ENCODE measurements at places on chromosomes 3 and 15.

DNA sequence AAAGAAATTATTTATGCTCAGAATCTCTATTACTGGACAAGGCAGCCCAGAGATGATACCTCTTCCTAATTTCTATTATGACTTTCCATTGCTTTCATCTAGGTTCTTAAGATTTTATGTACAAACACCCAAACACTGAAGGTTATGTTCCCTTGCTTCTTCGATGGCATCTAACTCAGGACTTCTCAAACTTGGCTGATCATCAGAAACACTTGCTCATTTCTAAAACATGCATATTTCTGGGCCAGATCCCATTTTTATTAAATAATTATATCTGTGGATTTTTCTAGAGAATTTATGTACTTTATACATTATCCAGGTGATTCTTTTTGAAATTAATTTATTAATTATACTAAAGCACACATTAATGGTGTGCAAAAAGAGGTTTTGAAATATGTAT is 482.4 kb upstream of the NR2F2 start:
- no peak for DNase-seq

DNA sequence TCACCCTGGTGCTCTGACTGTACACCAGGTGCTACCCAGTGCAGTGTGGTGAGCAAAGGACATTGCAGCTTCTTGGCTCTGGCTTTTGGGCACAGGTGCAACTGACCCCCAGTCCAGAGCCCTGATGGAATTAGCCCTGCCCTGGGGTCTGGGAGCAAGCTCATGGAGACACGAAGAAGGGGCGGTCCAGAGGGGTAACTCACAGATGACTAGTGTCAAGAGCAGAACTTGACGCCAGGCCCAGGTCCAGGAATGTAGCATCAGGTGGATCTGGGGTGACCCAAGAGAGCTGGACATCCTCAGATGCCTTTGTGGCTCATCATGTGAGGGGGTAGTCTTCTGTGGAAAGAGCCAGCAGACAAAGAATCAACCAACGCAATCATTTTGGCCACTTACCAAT is 88.9 kb downstream of the ASB7 start:
- no peak for DNase-seq

GRCh38 chr3:12924437-12924836 is 83.1 kb upstream of the RPL32 start:
- DNase-seq: no peak

- no peak for DNase-seq
Measured at GRCh38 chr3:112143251-112143650, 10.2 kb upstream of the GCSAM start.

- DNase-seq: no peak
Measured at GRCh38 chr3:67655364-67656121, 1.1 kb upstream of the SUCLG2 start.

- DNase-seq: no peak
Measured at GRCh38 chr3:164095279-164095678, 983.0 kb downstream of the SI start.

GRCh38 chr3:24622138-24622537 is 127.5 kb upstream of the THRB start:
- no peak for DNase-seq

DNA sequence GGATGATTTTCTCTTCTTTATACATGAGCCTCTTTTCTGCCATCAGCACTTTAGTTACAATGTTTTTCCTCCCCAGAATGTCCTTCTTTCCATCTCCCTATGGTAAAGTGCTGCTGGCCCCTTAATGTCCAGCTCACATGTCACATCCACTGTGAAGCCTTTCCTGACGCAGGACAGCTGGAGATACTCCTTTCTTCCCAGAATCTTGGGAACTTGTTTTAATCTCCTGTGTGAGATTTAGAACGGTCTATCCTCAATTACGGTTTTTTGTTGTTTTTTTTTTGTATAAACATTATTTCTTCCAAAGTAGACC is 147.7 kb upstream of the TSC22D2 start:
- DNase-seq: no peak

GRCh38 chr3:81242871-81243270 is 518.6 kb downstream of the GBE1 start:
- no peak for DNase-seq

Measured in left ventricle myocardium superior (tissue), 1 donor.